ENCODE measurements at places on chromosomes 4 and X.

DNA sequence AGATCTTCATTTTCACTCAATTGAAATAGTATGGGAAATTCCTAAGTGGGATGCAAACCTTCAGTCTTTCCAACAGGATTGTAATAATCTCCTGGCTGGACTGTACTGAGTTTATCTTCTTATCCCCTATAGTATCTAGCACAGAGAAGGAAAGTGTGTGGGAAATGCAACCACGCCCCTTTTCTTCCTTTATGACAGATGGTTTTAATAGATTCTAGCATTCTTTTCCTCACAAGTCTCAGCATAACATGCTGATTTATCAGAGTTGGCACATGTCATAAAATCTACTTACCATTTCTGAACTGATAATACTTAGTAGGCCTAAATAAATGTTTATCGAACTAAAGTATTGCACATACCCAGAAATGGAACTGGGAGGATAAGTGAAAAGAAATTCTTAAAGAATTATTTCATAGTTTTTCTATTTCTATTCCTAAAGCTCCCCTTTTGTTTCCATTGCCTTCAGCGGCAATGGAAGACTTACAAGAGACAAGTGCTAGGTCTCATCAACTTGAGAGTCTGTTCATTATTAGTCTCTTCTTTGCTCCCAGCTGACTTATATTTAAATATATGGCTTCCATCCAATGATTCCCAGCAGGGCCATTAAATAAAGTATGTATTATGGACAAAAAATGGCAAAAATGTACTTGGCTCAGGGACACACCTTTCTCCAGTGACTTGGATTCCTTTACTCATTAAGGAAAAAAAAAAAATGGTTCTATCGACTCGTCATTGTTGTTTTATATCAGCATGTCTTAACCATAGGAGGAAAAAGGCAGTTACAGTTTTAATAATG lies 484.5 kb downstream of the IL1RAPL1 start:
- peak; percentile 13 for DNase-seq

DNA sequence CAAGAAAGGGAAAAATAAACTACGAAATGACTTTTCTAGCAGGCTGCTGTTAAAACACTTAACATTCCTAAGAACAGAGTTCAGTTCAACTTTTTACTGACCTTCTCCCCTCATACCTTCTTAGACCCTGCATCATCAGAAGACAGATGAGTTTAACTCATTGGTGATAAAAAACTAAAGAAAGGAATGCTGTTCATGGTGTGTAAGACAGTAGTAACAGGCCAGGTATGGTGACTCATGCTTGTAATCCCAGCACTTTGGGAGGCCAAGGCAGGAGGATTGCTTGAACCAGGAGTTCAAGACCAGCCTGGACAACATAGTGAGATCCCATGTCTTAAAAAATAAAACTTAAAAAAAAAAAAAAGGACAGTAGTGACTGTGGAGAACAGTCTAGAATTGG lies 16.2 kb downstream of the RBM47 start:
- DNase-seq = no peak

DNA sequence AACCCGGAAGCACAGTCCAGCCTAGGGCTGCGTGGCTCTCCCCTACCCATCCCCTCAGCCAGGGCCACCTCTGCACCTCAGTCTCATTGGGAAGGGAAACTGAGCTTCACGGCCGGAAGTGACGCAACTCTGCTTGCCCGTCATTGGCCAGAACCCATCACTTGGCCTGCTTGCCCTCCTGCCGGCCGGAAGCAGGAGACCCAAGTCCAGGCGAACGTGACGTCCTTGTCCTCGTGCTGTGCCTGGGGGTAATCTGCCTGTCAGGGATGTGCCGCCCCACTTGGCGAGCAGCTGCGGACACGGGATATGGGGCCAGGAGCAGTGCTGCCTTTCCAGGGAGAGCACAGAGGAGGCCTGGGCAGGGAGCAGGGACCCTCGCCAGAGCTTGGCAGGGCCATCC lies 31.2 kb downstream of the ZFYVE28 start:
- no peak for DNase-seq

GRCh38 chr4:123737156-123737555 lies 340.6 kb downstream of the SPRY1 start:
- DNase-seq = no peak

DNA sequence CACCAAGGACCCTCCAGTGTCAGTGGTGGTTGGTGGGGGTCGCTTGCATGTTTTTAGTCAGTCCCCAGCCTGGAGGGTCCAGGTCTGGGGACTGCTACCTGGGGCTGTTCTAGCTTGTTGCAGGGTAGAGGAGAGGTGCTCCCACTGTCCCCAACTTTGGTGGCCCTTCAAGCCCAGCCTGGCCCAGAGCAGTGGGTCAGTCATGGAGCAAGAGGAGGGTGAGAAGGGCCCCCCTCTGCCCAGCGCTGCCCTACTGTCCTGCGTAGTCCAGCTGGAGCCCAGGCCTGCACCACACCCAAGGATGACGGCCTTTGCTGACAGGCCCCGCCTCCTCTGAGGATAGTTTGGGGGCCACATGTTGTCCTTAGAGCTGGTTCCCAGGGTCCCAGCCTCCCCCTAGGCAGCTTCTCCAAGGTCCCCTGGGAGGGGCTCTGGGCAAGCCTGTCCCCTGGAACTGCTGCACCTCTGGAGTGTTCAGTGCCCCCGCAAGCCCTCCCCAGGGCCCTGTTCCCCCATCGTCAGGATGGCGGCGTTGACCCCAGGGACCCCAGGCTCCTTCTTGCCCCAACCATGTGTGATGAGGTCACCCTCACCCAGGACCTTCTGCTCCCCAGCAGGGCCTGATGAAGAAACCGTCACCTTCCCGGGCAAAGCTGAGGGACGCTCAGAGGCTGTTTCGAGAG lies 6.8 kb downstream of the CFAP99 start:
- DNase-seq = no peak

GRCh38 chr4:40563401-40563800 lies 66.3 kb downstream of the RBM47 start:
- DNase-seq = no peak

DNA sequence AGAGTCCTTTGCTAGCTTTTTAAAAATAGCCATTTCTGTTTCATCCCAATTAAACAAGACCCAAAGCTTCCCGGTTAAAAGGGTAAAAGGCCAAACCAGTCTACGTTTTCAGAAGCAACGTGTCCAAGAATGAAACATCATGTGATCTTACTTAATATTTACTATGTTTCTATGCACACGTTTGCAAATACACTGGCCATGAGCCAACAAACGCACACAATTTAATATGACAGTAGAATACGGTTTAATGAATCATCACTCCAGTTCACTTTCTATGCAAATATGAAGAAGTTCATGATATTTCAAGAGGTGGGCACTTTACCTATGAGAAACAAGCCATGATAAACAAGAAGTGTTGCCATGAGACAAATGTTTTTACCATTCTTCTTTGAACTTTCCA lies 4.3 kb downstream of the NR0B1 start:
- no peak for DNase-seq

GRCh38 chr4:6425336-6425735 lies 47.1 kb downstream of the PPP2R2C start:
- no peak for DNase-seq

- DNase-seq = no peak
Measured at GRCh38 chr4:138341739-138342415, 99.7 kb upstream of the SLC7A11 start.

- DNase-seq = no peak
Measured at GRCh38 chr4:1151541-1151940, 20.8 kb downstream of the SPON2 start.

DNA sequence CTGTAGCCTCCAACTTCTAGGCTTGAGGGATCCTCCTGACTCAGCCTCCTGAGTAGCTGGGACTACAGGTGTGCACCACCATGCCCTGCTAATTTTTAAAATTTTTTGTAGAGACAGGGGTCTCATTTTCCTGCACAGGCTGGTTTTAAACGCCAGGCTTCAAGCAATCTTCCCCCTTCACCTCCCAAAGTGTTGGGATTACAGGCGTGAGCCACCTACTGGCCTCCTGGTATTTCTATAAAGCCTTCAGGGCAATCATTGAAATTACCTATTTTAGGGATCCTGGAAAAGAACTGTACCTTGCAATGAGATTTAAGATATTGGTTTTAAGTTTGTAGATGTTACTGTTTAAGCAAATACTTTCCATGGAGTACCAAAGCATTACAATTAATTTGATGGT lies 13.5 kb upstream of the PLS3 start:
- DNase-seq = no peak

- peak; percentile 57 for DNase-seq
Measured at GRCh38 chrX:37871626-37872302, 24.4 kb upstream of the DYNLT3 start.

DNA sequence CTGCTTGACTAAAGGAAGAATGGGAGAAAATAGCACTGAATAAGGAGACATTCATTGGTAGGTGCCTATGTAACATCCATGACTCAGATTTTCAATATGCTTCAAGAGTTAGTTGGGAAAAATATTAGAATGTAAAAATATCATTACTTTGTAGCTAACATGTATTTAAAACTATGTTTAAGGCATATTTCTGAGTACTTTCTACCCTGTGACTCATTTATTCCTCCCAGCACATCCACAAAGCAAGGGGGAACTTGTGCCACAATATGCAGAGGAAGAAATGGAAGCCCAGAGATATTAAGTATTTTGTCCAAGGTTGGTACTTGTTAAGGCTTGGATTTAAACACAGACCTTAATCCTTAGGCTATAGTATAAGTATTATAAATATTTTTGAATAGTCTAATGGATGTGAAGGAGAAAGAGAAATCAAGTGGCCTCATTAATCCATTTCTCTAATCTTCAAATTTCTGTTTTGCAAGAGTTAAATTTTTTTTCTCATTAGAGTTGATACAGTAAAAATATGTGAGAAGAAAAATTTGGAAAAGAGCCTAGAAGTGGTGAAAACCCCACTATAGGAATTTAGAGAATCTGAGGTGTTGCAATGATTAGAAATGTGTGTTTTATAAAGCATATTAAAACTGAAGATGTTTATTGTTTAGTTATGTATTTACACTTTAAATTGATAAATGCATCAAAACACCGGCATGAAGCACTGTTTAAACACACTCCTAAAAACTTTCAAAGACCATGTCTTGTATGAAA lies 149.3 kb upstream of the GYPA start:
- DNase-seq = no peak

DNA sequence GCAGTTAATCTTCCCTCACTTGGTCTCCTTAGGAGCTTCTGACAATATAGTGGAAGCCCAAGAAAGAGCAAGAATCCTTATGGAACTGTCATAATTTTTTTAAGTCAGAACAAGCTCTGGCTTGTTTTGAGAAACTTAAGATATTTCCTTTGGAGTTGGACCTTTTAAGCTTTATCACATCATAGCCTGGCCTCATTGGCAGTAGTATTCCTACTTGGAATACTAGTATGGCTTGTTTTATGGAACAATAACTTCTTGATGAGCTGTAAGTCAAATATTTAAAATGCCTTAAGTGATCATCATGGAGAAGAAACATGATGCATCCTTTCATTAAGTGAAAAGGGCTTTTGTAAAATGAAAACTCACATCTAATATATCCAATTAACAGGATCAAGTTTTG lies 78.0 kb upstream of the NRK start:
- DNase-seq = no peak

DNA sequence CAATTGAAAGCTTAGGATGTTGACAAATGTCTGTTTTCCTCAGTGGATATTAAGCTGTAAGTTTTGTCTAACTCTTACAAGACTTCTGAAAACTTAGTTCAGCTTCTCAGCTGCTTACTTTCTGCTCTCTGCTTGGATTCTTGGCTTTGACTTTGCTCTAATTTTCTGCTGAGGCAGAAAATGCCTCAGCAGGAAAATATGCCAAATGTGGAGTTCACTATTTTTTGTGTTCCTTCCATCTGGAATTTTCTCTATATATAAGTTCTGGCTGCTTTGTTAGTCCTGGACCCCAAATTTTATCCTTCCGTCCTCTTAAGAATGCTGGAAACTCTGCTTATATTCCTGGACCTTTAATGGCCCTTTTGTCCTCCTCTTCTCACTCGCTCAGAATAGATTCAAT lies 352.6 kb upstream of the NWD2 start:
- DNase-seq = no peak

DNA sequence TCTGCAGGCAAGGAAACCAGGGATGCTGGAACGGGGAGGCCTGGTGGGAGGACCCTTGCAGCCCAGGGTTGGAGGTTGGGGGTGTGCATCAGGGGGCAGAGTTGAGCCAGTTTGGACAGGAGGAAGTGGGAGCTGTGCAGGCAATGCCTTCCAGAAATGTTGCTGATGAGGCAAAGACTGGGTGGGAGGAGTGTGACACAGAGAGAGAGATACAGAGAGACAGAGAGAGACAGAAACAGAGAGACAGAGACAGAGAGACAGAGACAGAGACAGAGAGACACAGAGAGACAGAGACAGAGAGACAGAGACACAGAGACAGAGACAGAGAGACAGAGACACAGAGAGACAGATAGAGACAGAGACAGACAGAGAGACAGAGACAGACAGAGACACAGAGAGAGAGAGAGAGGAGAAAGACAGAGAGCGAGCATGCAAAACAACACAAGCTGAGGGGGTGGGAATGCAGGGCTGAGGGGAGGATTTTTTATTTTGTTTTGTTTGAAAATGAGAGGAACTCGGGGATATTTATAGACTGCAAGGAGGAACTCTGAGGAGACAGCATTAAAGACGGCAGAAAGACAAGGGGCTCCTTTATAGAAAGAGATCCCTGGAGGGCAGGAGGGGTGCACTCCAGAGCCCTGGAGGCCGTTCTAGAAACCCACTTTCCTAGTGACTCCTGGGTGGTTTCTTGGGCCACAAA lies 1.9 kb upstream of the HAUS3 start:
- no peak for DNase-seq

DNA sequence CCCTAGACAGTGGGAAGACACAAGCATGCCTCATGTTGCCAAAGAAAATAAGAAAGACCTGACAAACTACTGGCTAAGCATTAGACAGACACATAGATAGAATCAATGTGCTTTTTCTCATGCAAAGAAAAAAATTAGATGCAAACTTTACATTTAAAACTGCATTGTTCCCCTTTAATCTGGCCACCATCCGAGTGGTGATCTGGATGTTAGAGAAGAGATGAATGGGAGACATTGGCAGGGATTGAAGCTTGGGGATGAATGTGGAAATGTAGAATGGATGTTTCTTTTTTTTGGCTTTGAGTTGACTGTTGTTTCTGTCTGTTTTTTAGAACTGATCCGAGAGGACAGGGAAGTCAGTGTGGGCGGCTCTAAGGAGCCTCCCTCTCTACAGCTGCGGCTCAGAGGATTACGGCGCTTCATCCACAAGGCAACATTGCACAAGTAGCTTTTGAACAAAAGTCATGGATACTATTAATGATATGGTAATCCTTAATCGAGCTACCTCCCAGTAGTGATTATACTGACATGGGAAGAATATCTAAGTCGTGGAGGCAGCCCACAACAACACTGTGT lies 53.0 kb downstream of the HELT start:
- no peak for DNase-seq
